Hippocampal formation (tissue), 2 donors: ENCODE measurements at places on chromosomes 3 and 15.

DNA sequence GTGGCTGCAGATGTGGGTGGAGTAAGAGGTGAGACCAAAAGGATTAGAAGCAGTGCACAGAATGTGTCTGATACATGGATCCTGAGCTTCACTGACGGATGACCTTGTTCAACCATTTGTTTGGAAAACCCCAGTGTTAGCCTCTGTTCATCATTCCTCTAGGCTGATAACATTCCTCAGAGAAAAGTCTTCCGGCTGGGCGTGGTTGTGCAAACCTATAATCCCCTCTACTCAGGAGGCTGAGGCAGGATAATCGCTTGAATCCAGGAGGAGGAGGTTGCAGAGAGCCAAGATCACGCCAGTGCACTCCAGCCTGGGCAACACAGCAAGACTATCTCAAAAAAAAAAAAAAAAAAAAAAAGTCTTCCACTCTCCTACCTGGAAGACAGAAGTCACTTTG is 23.1 kb upstream of the CHD2 start:
- DNase-seq, result no peak

DNA sequence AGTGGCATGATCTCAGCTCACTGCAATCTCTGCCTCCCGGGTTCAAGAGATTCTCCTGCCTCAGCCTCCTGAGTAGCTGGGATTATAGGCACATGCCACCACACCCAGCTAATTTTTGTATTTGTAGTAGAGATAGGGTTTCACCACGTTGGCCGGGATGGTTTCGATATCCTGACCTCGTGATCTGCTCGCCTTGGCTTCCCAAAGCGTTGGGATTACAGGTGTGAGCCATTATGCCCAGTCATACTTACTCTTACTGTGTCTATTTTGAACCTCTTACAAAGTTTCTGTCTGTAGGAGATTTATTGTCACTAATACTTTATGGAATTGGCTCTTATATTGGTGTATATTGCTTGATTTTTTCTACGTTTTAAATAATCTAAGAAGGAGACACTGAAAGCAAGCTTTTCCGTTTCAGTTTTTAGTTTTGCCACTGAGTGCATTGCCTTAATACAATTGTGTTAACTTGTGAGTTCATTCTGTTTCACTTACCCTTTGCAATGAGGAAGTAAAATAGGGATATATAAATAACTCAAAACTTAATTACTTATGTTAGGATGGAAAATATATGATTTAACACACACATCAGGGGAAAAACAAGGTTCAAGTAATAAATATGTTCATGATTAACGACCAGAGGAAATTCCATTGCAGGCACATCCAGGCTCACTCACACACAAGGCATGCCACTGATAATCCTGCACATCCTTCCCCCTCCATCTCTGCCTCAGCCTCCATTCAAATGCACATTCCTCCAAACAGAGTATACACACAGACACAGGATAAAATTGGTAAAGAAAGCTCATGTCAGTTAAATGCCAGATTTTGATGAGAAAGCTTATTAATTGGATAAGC is 279.3 kb upstream of the RASGRP1 start:
- DNase-seq, result no peak

DNA sequence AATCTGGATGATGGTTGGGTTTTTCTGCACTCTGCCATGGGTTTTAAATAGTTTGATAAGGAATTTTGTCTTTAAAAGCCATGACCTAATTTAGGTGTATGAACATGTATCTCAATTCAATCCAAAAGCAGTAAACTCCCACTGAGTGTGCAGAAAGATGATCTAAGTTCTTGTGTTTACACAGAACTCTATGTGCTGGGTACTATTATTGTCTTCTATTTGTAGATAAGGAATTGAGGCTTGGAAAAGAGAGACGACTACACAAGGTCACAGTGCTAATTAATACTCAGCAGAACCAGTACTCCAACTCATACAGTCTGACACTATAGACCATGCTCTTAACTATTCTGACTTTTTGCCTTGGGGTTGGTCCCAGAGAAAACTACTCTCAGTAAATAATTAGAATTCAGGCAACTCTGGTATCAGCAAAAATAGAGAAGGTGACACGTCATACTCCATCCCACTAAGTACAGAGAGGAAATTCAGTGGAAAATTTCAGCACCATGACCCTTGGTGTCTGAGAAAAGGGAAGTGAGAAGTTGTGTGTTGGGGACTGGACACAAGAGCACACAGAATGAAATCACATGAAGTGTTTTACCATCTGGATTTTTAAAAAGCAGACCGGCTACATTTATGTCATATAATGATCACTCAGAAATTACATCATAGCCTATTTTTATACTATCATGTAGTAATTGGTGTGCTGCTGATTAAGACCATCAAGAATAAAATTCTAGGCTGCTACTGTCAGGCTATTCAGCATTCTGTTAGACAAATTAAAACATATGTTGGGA is 18.3 kb upstream of the MYH15 start:
- no peak for DNase-seq

DNA sequence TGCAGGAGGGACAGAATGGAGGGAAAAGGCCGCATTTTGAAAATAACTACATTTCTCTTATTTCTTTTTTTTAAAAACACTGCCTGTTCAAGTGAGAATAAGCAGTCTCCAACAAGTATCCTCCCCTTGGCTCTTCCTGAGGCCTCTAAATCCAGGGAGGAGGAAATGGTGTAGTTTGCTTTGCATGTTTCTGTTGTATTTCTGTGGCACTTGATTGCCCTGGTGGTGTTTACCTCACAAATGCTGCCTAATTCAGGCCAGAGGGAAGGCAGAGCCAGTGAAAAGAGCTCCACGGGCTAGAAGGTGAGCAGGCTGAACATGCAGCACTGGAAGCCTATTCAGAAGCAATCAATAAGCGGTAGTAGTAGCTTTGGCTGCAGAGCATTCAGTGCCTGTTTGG is 149.3 kb upstream of the ATP11B start:
- no peak for DNase-seq

DNA sequence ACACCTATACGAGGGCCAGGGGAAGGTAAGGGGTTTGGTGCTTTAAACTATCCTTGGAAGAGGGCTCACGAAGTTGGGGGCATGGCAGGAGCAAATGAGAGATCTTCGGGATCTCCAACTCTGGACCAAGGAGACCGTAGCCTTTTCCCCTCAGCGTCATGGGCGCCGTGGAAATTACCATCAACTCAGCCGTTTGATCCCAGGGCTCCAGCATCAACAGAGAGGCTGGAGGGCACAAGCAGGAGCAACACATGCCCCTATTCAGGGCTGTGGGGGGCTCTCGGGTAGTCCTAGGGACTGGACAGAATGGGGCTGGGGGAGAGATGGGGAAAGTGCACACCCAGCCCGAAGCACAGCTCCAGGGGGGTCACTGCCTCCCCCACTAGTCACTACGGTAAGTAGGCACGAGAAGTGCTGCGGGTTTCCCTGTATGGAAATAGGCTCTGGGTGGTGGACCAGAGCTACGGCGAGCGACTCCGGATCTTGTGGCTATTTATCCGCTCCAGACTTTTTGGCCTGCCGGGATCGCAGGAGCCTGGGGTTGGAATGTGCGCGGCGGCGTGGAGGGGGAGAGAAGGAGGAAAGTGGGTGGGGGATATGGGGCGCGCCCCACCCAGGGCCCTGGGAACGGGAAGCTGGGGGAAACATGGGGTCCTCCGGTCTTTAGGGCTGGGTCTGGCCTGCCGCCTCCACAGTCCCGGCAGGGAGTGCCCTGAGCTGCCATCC is 539 bp upstream of the LAMB2 start:
- DNase-seq, result peak; percentile 68

- DNase-seq, result no peak
Measured at GRCh38 chr15:94277485-94277884, 46.1 kb downstream of the MCTP2 start.

- DNase-seq, result no peak
Measured at GRCh38 chr3:25056036-25056755, 371.9 kb upstream of the RARB start.
